Left lobe of liver (tissue), 2 donors: ENCODE measurements at places on chromosomes 5 and 9. TPM values are rescaled to one million over a fixed set of nuclear protein-coding genes. Genes with fewer than 3 reads are reported as not detected.

Gene HAPLN1
- not detected for total RNA-seq

DNA sequence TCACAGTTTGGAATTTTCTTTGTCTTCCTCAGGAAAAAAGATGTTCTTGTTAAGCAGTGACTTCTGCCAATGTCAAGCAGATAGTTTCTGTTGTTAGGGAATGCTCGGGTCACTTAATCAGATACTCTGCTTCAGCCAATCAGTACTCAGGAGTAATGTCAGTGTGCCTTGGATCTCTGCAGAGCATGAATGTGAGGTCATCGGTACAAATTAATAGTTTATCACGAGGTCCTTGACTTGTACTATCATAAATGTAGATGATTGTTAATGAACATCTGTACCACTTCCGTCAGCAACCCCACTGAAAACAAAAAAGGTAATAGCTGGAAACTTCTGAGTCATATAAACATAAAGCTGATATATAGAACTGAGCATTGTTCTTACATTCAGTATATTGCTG, 73.6 kb downstream of the FBXL7 start:
- DNase-seq: no peak

DNA sequence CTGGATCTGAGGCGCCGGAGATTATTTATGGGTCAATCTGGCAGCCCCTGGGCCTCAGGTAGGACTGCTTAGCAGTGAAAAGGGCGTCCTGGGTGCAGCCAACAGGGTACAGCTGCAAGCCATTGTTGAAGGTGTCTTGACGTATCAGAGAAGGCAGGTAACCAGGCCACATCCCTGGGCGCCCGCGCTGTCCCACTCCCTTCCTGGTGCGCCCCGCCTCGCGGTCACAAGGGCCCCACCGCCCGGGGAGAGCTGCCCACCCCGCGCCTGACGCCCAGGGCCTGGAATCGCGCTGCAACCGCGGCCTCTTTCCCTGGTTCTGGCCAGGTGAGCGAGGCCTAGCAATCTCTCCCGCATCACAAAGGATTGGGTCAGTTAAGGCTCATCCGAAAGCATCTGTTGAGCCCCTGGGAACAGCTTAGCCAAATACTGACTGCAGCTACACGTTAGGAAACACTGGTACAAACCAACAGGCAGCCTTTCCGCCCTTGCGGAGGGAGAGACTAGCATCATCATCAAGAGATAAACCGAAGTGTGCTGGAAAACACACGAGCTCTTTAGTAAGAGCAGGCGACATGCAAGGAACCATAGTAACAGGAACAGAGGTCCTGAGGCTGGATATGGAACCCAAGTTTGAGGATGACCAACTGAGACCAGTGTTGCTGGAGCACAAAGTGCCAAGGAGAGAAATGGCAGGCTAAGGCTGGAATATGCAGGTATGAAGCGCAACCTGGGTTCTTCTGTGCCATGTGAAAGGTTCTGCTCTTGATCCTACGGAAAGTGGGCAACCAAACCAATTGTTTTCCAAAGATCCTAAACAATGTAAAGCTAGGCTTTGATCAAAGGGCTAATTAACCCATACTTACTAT, 3.6 kb downstream of the RPS23 start:
- no peak for DNase-seq

Gene KCNIP1
- total RNA-seq: not detected

- DNase-seq: no peak
These were observed 56.4 kb downstream of the NTNG2 start for GRCh38 chr9:132218208-132218607.
